Dermis microvascular lymphatic vessel endothelial cell (primary cell): ENCODE measurements at places on chromosomes 4 and X. TPM values are rescaled to one million over a fixed set of nuclear protein-coding genes. Genes with fewer than 3 reads are reported as not detected.

- no peak for DNase-seq
Measured at GRCh38 chr4:35695421-35695820, 548.9 kb downstream of the ARAP2 start.

- DNase-seq = no peak
Measured at GRCh38 chr4:37584071-37584470, 102.1 kb downstream of the RELL1 start.

GRCh38 chrX:56728321-56728720 lies 722 bp upstream of the NBDY start:
- no peak for DNase-seq

The NAA11 gene
- total RNA-seq = not detected in 2 replicates

The CXCL13 gene
- not detected in 2 replicates for total RNA-seq

- DNase-seq = no peak
Measured at GRCh38 chr4:87006426-87006675, 71.5 kb downstream of the AFF1 start.

DNA sequence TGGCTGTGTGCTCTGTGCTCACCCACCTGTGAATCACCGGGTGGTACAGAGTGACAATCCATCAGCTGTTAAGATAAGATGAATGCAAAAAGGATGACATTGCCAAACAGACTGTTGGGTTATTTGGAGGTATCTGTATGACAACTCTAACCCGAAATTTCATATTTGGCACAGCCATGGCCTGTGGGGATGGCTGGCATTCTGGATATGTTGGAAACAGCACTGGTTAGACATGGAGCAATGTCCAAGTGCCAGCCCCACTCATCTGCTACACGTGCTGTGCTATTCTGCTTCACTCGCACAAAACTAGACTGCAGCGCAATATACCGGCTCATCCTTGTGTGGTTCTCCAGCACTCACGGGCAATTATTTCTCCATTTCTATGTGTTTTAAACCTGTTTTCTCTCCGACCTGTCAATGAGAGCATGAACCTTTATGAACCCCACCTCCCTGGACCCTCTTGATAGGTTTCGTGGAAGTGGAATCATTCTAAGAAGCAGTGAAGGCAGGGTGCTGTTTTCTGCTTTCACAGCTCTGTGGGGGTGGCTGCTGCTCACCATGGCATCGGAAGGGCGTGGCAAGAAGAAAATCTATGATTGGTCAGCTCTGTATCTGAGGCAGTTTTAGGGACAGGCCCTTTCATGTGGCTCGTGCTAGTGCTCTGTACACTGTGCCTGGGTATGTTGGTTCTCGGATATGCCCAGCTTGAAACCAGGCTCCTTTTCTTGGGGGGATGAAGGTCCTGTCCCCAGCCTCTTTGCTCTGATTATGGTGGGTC lies 94.9 kb downstream of the ENPP6 start:
- DNase-seq = no peak

The EDA2R gene
- total RNA-seq = 1.2 and 1.4 TPM in 2 replicates

- DNase-seq = no peak
Measured at GRCh38 chrX:15931362-15931761, 76.7 kb upstream of the AP1S2 start.

The TLL1 gene
- 16.2 and 31.0 TPM in 2 replicates for total RNA-seq

The S100G gene
- not detected in 2 replicates for total RNA-seq
